C1 segment of cervical spinal cord (tissue), 14 donors: ENCODE measurements at places on chromosomes 3 and 15.
A peak's percentile ranks its signal among the peaks of the same experiment; 100 is the strongest.

- no peak for DNase-seq
Observed at GRCh38 chr3:30004481-30004880, 601.9 kb upstream of the TGFBR2 start.

GRCh38 chr3:24168977-24169376 is 223.9 kb downstream of the NR1D2 start:
- no peak for DNase-seq

DNA sequence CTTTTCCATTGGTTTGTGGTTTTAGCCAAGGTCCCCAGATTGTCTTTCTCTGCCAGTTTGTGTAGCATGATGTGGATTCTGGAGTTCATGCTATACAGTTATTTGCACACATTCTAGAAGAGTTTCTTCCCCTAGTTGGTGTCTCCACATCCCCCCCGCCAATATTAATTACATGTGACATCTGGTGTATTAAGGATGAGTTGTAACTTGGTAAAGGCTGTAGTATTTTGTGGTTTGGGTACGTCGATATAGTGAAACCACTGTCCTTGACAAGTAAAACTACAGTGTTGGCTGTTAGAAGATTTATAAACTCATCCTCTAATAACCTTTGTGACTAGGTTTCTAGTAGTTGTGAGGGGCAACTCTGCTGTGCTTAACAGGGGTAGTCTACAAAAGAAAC is 23.7 kb upstream of the P4HTM start:
- DNase-seq: no peak

DNA sequence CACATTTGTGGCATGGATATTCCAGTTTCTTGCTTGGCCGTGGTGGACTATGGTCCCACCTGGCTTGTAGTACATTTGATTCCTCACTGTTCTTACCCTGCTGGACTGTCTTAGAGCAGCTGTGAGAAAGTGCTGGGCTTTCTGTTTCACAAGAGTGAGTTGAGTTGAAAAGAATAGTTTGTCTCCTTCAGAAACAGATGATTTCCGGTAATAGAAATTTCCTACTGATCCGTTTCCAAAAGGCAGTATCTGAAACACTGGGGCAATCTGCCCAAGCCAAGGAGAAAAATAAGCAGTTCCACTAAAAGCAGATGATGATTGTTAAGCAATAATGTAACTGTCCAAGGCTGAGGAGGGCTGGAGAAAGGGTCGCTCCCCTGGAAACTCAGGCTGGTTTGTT is 96.0 kb downstream of the SUCLG2 start:
- no peak for DNase-seq

DNA sequence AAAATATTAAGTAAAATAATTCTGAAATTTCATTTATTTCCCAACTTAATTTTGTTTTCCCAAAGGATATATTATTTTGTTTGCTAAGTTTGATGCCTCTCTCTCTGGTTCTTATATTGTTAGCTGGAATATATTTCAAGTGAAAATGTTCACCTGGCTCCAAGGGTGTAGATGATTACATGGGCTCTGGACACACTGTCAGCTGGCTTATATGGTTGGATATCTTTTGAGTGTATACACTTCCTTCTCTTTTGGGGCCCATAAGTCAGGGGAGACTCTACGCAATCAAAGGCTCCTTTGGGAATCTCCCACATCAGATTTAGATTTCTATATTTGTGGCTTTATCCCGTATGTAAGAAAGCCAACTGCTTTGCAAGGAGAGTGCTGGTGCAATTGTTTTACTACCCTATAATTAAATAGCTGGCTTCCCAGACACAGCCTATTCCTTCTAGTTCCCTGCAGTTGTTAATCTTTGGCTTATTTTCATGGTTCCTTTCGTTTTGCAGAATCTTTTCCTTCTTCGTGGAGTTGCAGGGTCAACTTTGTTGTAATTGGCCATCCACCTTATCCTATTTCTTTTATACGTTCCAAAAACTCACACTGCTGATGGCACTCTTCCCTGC is 225.7 kb downstream of the DPH6 start:
- DNase-seq: no peak

DNA sequence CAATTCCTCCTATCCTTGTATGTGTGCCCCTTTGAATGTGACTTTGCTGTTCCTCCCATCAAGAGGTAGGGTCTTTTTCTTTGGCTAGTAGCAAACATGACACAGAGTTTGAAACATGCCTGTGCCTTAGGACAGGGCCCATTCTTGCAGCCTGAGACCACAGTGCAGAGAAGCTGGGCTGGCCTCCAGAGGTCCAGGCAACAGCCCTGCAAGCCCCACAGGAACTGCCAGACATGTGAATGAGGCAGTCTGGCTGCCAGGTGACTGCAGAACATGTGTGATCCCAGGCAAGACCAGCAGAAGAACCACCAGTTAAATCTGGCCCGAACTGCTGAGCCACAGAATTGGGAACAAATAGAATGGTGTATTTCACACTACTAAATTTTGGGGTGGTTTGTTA is 1.2 kb upstream of the HGD start:
- DNase-seq: no peak

DNA sequence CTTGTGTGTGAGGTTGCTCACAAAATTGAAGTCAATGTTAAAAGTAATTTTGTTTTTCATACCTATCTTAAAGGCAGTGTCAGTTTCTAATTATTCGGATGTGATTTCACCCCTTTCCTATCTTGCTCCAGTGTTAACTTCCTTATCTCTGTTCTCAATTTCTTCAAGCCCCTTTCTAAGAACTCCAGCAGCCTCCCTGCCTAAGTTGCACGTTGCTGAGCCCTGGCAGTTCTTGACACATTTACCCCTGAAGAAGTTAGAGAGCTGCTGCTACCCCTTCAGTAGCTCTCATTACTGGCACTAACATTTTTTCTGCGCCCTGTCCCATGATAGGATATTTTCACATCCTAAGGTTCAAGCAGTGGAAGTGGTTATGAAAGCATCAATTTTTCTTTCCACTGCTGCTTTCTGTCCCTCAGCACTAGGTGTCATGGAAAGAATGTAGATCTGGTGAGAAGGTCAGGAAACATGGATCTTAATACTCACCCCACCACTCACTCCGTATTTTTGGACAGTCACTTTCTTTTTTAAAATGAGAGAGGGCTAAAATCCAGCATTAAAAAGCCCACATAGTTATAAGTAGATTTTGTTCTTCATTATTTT is 62.9 kb downstream of the OPA1 start:
- no peak for DNase-seq

DNA sequence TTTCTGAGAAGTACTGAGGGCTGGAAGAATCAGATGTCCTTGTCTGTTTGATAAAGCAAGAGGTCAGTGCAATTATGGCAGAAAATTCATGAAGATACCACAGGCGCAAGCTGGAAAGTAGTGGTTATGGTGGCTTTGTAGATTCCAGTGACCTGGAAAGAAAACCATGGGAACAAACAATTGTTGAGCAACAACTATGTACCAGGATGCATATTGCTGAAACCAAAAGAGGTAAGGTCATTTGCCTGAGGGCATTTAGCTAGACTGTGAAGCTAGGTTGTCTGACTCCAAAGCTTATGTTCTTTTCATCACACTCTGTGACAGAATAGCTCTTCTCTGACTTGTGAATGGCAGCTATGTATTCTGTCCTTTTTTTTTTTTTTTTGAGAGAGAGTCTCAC is 74.0 kb downstream of the B3GALNT1 start:
- no peak for DNase-seq

GRCh38 chr15:92393071-92393979 is at the start of gene ST8SIA2:
ST8SIA2 (plus strand) TSS chr15:92393881; CDS start chr15:92394065, 184 bp downstream.
- no peak for DNase-seq

- DNase-seq: no peak
Observed at GRCh38 chr3:112038863-112039262, 4.3 kb downstream of the TMPRSS7 start.

DNA sequence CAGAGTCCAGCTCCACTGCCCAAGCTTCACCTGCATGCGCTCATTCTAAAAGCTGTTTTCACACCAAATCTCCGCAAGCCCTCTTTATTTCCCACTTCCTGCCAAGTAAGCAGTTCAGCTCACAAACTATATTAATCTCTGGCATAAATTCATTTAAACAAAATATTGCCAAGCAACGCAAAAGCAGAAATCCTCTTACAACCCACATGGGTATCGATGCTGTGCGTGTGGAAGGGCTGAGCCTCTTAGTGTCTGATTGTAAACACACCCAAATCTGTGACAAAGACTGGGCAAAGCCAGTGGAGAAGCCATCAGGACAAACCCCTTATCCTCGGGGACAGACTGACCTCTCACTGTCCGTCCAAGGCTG is 124.3 kb upstream of the ATP2B2 start:
- no peak for DNase-seq

- DNase-seq: no peak
Observed at GRCh38 chr3:140373234-140373633, 304.6 kb upstream of the TRIM42 start.

DNA sequence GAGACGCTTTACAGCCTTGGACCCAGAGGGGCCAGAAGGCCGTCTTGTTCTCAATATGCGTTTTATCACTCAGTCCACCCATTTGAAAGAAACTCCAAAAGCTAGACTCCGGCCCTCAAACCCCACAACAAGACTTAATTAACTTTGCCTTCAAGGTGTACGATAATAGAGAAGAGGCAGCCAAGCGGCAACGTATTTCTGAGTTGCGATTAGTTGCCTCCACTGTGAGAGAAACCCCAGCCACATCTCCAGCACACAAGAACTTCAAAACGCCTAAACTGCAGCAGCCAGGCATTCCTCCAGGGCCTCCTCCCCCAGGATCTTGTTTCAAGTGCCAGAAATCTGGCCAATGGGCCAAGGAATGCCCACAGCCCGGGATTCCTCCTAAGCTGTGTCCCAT is 17.4 kb upstream of the INO80 start:
- DNase-seq: no peak

DNA sequence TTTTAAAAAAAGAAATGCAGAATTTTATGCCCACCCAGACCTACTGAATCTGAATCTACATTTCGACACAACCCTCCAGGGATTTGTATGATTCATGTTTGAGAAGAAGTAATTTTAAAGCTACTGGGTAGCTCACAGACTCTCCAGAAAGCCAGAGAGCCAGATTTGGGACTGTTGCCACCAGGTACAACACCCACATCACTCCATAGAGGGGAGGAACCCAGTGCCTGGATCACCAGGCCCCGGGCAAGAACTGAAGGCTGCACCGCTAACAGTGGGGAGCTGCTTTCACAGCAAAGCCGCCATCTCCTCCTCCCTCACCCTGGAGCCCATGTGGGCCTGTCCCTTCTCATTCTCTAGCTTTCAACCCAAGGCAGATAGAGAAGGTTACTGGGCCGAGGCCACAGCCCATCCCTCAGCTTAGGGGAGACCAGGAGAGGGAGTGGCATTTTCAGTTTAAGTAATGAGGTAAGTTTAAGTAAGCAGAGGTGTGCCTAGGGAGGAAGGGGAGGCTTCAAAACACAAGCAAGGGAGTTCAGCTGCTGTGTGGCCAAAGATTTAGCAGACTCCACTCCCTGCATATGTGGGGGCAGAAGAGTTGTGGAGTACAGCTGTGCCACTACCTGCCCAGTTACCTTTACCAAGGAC is 109.8 kb downstream of the IL12A start:
- DNase-seq: no peak

DNA sequence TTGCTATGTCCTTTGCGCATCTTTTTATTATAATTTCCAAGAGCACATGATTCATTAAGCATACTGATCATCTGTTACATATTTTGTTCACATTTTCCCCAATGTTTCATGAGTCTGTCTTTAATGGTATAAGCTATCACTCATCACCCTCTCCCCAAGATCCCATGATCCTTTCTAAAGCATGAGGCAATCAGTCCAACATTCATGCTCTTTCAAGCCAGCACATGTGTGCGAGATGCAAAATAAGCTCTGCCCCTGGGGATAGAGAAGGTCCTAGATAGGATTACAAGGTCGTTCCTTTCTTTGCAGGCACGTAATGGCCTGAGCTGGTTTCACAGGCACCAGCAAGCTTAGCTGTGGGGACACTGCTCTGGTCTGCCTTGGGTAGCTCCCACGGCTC is 32.2 kb upstream of the B3GNT5 start:
- DNase-seq: no peak

DNA sequence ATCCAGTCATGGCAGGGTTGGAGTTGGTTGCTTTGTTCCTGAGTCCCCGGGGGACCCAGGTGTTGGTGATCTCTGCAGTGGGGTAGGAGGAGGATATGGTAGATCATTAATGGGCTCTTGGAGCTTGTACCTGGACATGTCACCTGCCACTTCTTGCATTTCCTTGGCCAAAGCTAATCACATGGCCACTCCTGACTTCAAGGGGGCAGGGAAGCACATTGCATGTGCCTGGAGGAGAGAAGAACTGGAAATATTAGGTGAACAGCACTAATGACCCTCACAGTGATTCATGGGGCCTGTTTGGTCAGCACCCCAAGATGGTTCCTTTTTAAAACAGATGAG is 87.1 kb upstream of the MYZAP start:
- DNase-seq: no peak

- DNase-seq: no peak
Observed at GRCh38 chr15:81189583-81190283, 6.9 kb upstream of the IL16 start.

- DNase-seq: no peak
Observed at GRCh38 chr3:100063929-100064461, 50.3 kb downstream of the FILIP1L start.

GRCh38 chr15:39593071-39593655 is 12.3 kb downstream of the THBS1 start:
- no peak for DNase-seq

- no peak for DNase-seq
Observed at GRCh38 chr3:64612082-64612860, 75.5 kb downstream of the ADAMTS9 start.

DNA sequence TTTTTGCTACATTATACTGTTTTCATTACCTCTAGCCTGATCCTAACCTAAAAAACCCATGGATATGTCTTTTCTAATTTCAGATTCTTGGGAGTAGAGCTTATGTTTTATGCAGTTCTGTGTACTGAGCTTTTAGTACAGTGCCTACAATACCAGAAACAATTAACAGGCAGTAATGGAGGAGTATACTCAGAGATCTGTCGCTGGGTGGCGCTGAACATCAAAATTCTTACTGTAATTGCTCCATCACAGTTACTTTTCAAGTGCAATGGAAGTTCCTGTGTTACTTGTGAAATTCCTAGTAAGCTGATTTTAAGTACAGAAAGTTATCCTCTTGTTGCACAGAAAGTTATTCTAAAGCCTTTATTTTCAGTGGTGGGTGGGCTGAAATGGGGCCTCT is 66.9 kb downstream of the RNF13 start:
- peak; percentile 44 for DNase-seq

GRCh38 chr15:75131269-75131643 is 70.4 kb upstream of the C15orf39 start:
- no peak for DNase-seq
